ENCODE measurements at places on chromosomes 2 and 18. TPM values are rescaled to one million over a fixed set of nuclear protein-coding genes. Genes with fewer than 3 reads are reported as not detected.

DNA sequence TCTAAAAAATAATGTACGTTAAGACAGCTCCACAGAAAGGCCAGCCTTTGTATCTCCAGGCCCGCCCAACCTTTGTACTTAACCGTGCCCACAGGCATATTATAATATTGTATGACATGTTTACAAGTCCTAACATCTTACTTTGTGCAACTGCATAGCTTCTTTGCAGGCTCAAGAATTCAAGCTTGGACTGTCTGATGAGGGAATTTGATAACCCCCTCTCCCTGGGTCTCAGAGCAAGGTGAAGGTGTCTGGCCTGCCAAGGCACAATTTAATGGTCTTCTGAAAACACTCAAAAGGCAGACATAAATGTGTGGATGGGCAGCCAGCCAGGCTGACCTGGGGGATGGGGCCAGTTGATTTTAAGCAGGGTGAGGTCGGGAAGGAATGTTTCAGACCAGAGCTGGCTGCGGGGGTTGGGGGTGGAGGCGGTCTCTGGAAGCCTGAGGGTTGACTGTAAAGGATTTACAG is 732.7 kb upstream of the FANCL start:
- no peak for DNase-seq

Gene FEV
- not detected for total RNA-seq

DNA sequence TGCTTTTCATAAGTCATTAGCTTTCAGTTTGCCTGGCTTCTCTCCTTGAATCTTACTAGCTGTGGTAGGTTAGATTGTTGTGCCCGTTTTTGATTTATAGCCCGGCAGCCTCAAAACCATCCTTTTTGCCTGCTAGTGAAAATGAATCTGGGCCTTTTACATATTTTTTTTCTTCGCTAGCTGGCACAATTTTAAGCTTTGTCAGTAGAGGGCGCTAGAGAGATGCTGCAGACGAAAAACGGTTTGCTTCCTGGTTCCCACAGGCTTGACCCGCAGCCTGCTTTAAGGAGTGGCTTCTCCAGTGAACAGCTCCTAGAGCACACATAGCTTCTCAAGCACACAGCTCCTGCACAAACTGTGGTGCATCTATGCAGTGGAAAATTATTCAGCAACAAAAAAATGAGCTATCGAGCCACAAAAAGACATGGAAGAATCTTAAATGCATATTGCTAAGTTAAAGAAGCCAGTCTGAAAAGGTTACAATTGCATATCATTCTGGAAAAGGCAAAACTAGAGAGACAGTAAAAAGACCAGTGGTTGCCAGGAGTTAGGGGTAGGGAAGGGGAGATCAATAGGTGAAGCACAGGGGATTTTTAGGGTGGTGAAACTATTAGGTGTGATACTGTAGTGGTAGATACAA is 47.9 kb downstream of the E2F6 start:
- DNase-seq: peak; percentile 45

GRCh38 chr2:241966647-241967466 is 97.3 kb downstream of the RTP5 start:
- no peak for DNase-seq

Gene MCFD2
- 92.6 TPM for total RNA-seq

- DNase-seq: no peak
These were observed 28.3 kb downstream of the MCFD2 start for GRCh38 chr2:46887028-46887885.

Gene POTEC
- 0.34 TPM for total RNA-seq

DNA sequence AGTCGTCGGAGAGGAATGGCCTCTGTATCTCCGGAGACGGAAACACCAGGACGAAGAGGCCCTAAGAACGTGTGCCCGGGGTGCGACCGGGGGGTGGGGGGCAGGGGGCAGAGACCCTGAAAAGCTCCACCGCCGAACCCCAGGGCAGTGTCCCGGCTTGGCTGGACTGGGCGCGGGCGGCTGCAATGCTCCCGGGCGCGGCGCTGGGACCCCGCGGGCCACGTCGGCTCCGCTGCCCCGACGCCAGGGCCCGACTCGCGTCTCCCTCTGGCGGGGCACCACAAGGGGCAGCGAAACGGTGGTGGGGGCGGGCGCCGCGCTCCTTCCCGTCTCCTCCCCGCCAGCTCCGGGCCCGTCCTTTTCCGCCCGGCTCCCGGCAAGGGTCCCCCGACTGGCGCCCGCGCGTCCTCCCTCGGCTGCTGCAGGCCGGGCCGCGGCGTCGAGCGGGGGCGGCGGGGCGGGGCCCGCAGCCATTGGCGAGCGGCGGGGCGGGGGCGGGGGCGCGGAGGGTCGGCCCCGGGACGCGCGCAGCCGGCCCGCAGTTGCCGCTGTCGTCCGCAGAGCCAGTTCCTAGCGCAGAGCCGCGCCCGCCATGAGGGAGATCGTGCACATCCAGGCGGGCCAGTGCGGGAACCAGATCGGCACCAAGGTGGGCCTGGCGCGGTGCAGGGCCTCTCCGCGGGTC is at the start of gene TUBB6:
TUBB6 (plus strand) TSS at position 541 of the 685 bp plus-strand sequence; CDS start at position 593, 52 bp downstream.
- DNase-seq: no peak
